ENCODE measurements at places on chromosomes 2 and 18.

- DNase-seq = no peak
These were observed 16.7 kb downstream of the BCL2 start for GRCh38 chr18:63302636-63303405.

DNA sequence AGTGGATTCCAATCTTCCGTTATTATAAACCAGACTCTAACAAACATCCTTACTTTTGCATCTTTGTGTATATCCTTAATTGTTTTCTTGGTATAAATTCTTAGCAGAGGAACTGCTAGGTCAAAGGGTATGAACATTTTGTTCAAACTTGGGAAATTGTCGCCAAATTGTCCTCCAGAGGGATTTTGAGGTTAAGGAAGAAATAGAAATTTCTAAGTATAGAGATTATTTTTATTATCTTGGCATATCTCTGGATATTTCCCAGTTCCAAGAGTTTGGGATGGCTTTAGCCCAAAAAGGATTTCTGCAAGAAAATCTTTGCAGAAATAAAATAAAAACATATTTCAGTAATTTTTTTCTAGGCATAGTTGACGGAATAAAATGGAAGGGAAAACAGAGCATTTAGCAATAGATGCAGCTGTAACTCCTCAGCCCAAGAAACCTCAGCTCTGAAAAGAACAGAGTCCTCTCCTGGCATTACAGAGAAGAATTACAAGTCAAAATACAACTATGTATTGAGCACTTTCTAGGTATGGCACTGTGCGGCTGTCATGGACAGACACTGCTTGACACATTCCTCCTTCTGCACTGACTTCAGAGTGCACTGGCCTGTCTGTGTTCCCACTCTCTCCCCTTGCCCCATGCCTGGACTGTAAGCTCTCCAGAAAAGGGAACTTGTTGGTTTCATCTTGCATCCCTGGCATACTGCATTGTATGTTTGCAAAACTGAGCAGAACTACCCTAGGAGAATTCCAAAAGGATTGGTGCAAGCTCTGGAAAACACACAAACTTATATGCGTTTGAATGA, 117.3 kb upstream of the STON1 start:
- DNase-seq = peak; percentile 40

DNA sequence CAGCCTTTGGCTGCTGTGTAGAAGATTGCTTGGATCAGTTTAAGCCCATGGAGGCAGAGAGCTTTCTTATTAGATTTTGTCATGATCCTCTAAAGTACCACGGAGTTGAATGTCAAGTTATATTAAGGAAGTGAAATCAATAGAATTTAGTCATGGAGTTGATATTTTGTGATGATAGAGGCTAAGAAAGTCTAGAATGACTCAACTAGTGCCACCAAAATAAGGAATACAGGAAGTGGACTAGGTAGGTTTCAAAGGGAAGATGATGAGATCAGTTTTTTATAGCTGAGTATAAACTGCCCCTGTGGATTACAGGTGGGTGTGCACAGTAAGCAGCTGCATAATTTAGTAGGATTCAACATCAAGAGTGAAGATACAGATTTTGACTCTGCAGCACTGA, 25.2 kb downstream of the FBXO36 start:
- DNase-seq = no peak

DNA sequence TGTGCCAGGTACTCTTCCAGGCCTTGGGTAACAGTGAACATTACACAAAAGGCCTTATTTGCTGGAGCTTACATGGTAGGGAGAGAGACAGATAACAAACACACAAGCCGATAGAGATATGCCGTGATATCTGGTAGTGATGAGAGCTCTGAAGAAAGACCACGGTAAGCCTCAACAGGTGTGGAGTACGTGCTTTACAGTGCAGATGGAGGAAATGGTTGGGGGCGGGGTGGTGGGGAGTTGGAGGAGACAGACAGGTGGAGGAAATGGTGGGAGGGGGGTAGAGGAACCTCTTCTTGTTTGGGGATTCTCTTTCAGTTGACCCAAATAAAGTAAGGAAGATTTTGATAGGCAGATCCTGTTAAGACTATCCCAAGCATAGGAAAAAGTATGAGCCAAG, 141.1 kb upstream of the ALPP start:
- DNase-seq = no peak

DNA sequence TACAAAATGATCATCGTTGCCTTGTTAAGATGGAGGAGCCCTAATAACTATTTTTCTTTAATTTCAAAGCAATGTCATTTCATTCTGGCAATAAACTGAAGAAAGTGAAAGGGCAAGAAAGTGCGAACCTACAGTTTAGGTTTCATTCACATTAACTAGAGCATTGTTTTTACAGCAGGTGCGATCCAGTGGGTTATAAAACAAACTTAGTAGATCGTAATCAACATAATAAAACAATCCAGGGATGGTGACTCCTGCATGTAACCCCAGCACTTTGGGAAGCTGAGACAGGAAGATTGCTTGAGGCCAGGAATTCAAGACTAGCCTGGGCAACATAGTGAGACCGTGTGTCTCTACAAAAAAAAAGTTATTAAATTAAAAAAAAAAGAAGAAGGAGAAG, 51.1 kb downstream of the AP1S3 start:
- DNase-seq = no peak

- no peak for DNase-seq
These were observed 901 bp upstream of the MFSD6 start for GRCh38 chr2:190407246-190407661.

DNA sequence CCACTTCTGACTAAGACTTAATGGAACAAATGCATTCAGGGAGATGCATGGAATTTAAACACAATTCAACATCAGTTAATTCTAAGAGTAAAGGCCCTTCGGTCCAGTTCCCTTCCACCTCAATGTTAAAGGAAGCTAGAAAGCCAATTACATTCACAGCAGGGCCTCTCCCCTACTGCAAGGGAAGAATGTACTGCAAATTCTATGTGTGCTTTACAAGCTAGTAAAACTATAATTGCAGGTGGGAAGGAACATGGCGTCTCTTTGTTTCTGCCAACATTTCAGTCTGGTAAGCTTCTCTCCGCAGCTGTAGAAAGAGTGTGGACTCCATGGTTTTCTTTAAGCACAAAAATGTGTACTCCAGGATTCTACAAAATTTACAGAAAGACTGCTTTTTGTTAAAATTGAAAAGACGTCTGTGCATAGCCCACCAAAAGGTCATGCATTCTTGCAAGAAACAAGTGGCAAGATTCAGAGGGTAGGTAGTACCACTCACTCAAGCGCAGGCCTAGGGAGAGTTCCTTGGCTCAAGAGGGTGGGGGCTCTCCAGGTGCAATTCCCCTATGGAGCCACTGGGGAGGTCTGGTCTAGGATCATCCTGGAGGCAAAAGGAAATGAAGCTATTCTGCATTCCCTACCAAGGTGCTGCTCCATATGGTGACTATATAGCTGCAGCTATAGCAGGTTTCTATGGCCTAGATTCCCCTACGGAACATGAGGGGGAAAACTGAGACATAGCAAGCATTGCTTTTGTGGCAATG, 127.0 kb upstream of the FZD5 start:
- DNase-seq = no peak

DNA sequence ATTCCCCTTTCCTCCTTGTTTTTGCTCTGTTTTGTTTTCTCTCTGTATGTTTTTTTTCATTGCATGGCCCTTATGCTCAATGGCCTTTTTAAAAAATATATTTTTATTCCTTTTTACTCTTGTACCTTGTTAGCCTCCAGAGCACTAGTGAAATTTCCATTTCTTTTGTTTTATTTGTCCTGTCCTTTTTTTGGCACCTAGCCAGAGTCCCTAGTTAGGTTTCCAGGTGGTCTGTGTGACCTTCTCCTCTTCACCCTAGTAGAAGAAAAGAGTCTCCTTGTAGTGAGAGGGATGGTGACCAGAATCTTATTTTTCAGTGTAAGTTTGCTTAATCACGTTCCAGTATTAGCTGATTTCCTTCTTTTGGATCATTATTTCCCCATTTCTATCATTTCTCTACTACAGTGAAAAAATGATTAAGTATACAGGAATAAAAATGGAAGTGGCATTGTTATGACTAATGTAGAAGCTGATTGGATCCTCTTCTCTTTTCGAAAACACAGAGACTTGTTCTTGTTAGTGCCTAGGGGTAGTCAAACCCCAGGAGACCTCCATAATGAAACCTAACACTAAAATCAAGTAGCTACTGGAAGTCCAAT, 65.9 kb downstream of the NBEAL1 start:
- DNase-seq = no peak

- DNase-seq = peak; percentile 40
These were observed 118.9 kb upstream of the ARL5A start for GRCh38 chr2:151946899-151947812.

DNA sequence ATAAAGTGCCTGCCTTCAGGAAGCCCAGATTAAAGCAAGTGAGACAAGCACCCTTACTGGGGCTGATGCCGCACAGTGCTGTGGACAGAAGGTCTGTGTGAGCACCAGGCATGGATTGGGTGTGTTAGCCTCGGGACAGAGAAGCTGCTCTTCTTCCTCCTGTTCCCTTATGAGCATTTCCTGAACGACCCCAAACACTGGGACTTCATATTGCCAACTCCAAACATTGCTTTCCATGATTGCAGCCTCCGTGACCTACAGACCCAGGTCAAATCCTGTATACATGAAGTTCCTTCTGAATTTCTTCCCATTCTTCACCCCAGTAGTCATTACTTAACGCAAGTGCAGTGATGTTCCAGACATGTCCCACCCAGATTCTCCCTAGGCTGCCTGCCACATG, 129.8 kb upstream of the ALKAL2 start:
- no peak for DNase-seq

DNA sequence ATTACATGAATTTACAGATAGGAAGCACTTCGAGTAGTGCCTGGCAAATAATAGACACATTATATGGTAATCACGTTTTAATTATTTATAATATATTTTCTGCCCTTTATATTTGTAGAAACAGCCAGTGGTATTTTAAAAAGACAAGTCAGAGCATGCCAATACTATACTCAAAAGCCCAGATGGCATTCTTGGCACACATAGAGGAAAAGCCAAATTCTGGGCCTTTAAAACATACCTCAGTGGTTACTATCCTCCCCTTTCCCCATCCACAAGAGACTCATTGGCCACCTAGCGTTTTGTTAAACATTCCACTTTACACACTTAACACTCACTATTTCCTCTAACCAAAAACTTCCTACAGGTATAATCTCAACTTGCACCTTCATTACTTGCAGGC, 63.3 kb upstream of the ZNF804A start:
- DNase-seq = no peak

- no peak for DNase-seq
These were observed 154.1 kb downstream of the HDAC4 start for GRCh38 chr2:239246723-239247122.

DNA sequence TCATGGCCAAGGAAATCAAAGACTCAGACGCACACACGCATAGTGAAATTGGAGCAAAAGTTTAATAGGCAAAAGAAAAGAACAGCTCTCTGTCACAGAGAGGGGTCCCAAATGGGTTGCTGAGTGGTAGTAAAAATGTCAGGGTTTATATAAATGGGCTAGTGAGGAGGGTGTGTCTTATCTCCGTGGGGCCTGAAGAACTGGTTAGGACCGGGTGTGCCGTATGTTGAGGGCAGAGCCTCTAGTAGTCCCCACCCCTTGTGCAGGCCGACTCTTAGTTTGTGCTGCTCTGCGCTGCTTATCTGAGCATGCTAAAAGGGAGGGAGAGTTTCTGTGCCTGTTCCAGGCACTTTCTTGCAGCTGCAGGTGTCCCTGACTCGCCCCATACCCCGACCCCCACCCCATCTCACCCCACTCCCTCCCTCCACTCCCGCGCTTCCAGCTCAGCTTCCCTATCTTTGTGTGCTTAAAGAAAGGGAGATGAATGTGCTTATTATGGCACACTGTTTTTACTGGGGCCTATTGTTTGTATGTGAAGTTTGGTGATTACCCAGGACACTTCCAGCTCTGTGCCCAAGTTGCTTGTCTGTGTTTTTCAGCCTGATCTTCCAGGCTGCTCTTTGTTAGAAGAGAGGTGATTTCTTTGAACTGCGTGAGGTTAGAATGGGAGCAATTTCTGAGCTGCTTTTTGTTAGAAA, 167.4 kb downstream of the SPAG16 start:
- no peak for DNase-seq

DNA sequence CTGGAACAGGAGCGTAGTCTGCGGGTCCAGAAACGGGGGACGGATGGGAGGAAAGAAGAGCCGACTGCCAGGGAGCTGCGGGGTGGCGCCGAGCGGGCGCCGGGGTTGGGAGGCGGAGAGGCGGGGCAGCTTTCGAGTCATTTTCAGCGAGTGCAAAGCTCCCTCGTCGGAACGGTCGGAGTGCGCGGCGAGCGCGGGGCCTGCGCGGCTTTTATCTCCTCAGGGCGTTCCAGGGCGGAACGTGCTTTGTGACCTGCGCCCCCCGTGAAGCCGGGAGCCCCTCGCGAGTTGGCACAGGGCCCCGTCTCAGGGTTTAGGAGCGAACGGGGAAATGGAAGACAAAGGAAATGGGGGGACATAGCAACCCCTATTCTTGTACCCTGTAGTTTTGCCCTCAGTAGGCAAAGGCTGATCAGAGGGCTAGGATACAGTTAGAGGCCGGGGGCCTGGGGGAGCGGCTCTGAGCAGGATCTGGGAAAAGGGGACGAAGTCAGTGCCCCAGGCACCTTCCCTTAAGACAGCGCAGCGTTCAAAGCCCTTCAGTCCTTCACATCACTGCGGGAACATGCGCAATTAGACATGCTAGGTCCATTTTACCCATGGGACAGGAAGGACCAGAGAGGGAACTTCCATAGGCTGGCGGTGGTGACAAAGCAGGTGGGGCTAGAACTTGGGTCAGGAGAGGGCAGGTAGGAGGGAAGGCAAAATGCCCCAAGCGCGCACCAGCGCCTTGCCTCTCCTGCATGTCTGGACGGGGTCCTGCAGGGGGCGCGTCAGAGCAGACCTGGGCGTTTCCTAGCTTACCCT, 60.1 kb upstream of the IL1RL1 start:
- no peak for DNase-seq

- DNase-seq = no peak
These were observed 1081.9 kb downstream of the LRP1B start for GRCh38 chr2:141048951-141049350.

Data from KBM-7 (cell line).